DMS 273 treated with DMSO at 0.1 percent for 48 hours (cell line): ENCODE measurements at places on chromosomes 7 and 10.

GRCh38 chr10:132393695-132394181, 3.3 kb upstream of the PWWP2B start:
- no peak for DNase-seq

DNA sequence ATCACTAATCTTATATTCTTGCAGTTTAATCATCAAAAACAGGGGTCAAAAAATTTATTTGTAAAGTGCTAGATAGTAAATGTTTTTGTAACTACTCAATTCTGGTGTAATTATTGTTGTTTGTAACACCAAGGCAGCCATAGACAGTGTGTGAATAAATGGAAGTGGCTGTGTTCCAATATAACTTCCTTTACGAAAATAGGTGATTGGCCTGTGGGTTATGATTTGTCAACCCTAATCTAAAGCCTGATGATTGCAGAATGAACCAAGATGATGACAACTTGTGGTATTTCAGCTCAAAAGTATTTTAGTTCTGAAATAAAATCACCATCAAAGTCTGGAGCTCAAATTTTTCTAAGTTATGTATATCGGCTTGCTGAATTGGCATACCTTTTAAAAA, 34.4 kb upstream of the ETV1 start:
- no peak for DNase-seq

GRCh38 chr7:55288070-55288824, 76.9 kb upstream of the LANCL2 start:
- peak; percentile 84 for DNase-seq

DNA sequence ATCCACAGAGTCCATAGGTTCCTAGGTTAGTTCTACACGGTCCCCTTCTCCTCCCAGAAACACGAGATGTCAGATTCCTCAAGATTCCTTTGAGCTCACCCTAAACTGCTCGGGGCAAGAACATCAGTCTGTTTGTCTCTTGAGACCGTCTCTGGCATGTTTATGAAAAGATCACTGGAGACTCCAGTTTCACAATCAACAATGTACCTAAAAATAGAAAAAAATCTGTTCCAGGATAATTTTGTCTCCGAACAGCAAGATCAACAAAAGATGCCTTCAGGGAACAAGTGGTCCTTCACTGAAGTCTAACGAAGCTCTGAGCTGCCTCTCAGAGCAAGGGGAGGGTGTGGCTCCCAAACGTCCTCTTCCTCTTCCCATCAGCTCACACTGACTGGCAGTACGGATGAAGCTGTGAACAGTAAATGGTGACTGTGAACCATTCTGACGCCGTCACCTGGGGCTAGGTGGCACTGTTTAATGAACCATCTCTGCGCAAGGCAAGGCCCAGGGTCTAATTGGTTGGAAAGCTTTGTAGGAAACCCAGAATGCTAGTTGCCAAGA, 156.2 kb upstream of the LYZL1 start:
- DNase-seq, result no peak

- no peak for DNase-seq
Observed at GRCh38 chr10:127117125-127117524, 79.3 kb downstream of the INSYN2A start.

GRCh38 chr7:11170175-11170574, 196.5 kb downstream of the PHF14 start:
- peak; percentile 85 for DNase-seq

GRCh38 chr10:63236113-63236935, 103.2 kb downstream of the NRBF2 start:
- DNase-seq, result no peak

DNA sequence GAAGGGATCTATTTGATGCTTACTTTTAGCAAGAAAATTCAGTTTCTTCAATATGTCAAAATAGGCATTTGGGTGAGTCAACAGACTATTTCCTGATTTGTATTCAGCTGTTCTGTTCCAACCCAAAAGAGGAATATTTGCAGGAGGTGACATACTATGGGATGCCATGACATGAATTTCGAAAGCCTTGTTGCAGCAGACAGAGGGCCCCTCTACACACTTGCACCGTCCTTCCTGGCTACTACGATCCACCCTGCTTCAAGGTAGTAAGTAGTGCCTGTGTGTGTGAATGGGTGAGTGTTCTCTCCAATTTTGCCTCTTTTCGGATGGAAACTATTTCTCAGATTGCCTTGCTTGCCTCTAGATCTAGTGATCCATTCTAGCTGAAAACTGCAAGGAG, 413.0 kb upstream of the ADARB2 start:
- DNase-seq, result no peak

GRCh38 chr7:117062300-117062699, 109.0 kb downstream of the ST7 start:
- DNase-seq, result no peak

- DNase-seq, result peak; percentile 1
Observed at GRCh38 chr10:28293236-28294168, 9.4 kb downstream of the MPP7 start.

- no peak for DNase-seq
Observed at GRCh38 chr7:20430664-20431063, 100.0 kb downstream of the ITGB8 start.

- no peak for DNase-seq
Observed at GRCh38 chr10:28304032-28304571, 1.2 kb upstream of the MPP7 start.

GRCh38 chr7:25503306-25503705, 275.0 kb upstream of the NPVF start:
- DNase-seq, result no peak

DNA sequence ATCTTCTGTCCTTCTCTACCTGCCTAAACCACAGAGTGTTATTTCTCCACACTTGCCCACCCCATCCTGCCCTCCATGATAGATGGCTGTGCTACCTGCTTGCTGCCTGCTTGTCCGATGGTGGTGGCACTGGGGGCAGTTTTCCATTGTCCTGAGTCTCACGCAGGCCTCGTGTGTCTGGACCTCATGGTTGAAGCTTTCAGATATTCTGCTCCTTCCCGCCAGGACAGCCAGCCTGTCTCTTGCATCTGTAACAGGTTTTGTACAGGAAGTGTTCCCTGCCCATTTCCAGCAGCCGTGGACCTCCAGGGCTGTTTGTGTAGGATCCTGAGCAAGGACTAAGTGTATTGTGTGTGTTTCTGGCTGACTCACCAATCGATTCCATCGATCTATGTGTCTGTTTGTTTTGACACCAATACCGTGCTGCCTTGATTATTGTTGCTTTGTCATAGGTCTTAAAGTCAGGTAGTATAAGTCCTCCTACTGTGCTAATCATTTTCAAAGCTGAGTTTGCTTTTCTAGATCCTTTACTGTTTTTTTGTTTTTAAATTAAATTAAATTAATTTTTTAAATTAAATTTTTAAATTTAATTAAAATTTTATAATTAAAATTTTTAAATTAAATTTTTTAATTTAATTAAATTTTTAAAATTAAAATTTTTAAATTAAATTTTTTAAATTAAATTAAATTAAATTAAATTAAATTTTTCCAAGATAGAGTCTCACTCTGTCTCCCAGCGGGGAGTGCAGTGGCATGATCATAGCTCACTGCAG, 8.5 kb downstream of the IL15RA start:
- DNase-seq, result no peak

DNA sequence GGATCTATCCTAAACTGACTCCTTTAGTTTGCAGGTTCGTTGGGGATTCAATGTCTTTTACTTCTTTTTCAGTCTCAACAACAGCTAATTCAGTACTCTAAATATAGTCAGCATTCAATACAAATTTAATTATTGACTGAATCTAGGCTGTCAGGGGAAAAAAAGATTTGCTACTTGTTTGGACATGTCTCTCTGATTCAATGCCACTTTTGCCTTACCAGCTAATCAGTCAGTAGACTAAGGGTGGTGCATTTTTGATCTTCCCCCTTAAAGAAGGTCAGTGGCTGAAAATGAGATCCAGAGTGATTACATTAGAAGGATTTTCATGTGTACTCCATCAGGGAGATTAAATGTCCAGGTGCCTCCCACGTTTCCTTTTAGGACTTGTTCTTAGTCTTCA, 145.1 kb downstream of the C1GALT1 start:
- no peak for DNase-seq

GRCh38 chr10:51743146-51743545, 43.8 kb upstream of the CSTF2T start:
- DNase-seq, result peak; percentile 36

GRCh38 chr10:641149-642010, 48.1 kb downstream of the DIP2C start:
- no peak for DNase-seq

GRCh38 chr7:146296028-146296427, 179.4 kb downstream of the CNTNAP2 start:
- DNase-seq, result no peak

- no peak for DNase-seq
Observed at GRCh38 chr7:17599733-17600339, 301.4 kb downstream of the AHR start.

DNA sequence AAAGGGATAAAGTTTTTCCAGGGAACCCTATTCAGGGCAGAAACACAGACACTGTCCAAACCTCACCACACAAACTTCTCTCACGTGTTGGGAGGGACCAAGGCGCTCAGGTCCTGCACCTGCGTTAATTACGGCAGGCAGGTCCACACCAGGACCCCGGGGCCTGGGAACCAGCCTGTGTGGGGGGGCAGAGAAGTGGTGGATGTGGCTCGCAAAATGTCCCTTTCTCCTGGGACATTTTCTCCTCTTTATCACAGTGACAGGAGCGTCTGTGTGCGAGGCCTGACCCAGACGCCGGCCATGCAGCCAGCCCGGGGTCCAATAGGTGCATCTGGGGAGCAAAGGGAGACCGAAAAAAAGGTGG, 73.4 kb upstream of the ZNF722 start:
- no peak for DNase-seq

DNA sequence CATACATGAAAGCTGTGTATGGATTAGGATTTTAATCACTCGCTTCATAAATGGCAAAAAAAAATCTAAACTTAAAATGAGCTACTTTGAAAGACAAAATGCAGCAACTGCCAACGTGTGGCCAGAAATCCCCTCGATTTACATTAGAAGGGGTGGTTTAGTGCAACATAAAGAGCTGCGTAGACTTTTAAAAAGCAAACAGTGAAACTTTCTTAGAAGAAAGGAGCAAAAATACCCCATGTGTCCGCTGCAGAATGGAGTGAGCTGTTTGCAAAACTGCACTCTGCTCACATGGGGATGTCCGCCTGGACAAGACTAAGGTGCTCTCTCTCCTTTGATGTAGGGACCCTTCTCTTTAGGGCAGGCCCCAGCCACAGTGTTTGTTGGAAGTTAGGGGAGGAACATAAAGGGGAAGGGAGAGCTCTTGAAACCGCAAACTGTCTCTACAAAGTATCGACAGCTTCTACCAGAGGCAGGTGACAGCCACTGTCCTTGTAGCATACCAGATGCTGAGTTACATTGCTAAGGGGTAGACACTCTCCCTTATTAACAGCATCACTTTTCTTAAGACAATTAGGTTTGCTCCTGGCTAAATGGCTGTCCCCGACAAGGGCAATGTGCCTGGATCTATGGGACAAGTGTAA, 528.1 kb downstream of the KCNMA1 start:
- no peak for DNase-seq

DNA sequence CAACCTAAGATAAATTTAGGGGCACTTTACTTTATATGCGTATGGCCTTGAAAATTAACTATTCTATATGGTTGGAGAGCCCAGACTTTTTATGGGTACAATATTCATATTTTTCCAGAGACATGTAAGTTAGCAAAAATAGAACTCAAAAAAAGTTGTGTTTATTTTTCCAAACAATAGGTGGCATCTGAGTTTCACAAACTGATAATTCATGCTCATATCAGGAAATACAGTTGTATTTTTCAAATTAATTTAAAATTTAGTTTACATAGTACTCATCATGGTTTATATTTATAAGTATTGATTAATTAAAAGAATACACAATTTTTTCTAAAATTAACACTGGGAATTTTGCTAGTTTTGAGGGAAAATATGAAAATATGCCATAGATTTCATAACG, 34.6 kb downstream of the ANKRD7 start:
- no peak for DNase-seq

GRCh38 chr10:76969366-76969948, 668.2 kb downstream of the KCNMA1 start:
- no peak for DNase-seq

DNA sequence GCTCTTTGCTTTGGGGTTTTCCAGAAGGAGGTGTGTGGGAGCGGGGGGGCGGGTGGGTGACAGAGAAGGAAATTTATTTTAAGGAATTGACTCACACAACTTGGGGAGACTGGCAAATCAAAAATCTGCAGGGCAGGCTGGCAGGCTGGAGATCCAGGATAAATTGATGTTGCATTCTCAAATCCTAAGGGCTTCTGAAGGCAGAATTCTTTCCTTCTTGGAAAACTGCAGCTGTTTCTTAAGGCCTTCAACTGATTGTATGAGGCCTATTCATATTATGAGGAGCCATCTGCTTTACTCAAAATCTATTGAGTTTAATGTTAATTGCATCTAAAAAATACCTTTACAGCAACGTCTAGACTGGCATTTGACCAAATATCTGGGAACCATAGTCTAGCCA, 1528.8 kb upstream of the LRRTM3 start:
- DNase-seq, result no peak

GRCh38 chr7:88666626-88667025, 92.9 kb upstream of the ZNF804B start:
- no peak for DNase-seq

DNA sequence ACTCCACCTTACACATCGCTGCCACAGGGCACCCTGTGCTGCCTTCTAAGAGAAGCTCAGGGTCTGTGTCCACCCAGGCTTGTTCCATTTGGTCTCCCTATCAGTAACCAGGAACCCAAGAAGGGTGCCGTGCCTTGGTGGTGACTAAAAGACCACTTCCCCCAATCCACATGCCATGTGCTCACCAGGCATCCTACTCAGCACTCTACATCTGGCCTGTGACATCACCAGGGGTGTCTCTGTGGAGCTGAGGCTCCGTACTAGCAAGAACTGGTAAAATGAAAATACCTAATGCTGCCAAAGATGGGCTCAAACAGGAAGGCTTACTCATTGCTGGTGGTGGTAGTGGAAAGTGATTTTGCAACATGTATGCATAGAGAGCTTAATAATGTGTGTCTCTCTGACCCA, 19.0 kb upstream of the C10orf71 start:
- no peak for DNase-seq

GRCh38 chr10:35211390-35211789, 84.7 kb downstream of the CREM start:
- DNase-seq, result no peak

DNA sequence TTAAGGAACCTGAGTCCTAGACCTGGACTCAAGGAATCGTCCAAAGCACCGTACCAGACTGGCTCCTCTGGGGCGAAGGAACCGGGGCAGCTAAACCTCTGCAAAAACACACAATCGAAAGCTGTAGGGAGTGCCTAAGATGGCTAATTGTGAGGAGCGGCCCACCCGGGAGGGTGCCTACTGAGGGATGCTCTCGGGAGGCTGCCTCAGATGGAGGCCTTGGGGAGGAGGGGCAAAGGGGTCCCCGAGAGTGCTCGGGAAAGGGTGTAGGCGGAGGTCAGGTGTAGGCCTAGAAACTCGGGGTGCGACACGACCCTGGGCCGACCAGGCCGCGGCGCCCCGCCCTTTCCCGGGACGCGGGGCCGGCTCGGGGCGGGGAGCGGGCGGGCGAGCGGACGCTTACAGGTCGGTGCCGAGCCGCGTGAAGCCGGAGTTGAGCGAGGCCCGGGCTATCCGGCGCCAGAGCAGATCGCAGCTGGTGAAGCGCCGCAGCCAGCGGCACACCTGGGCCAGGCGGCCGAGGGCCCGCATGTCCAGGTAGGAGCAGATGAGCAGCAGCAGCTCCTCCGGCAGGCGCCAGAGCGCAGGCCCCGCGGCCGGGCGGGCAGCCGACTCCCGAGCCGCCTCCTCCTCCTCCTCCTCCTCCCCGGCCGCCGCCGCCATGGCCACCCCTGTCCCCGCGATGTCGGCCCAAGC, 844 bp downstream of the FBXW4 start:
- DNase-seq, result no peak
